ENCODE measurements at places on chromosomes 4 and X.

GRCh38 chrX:105870445-105870844 is 48.1 kb downstream of the NRK start:
- DNase-seq = no peak

DNA sequence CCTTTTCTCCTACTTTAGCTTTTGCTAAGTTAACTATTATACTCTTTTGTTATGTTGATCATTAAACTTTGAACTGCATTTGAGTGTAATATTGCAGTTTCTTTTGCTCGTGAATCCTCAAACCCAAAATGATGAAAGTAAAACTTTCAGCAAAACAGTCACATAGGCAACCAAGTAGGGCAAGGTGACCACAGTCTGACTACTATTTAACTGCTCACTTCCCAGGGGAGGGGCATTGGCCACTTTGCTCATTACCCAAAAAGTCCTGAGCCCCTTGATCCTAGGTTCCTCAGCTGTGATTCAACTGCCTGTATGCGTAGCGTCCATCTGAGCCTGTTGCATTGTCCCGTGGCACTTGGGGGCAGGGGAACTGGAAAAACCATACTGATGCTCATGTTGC is 17.0 kb downstream of the RBMX2 start:
- DNase-seq = no peak

- DNase-seq = no peak
These were observed 200.3 kb upstream of the NHS start for GRCh38 chrX:17174671-17175070.

DNA sequence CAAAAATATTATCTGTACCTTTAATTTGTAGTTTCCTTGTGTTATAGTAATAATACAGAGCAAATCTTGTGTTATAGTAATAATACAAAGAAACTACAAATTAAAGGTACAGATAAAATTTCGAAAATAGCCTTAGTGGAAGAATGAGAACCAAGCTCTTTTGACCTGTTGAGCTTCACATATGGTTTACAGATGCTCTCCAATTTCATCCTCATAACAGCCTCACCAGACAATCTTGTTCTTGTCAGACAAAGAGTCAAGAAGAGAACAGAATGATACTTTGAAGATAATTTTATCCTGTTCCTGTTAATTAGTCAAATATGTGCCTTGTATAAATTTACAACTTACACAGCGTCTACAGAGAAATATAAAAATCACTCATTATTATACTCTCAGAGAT is 12.8 kb downstream of the ATXN3L start:
- DNase-seq = no peak

DNA sequence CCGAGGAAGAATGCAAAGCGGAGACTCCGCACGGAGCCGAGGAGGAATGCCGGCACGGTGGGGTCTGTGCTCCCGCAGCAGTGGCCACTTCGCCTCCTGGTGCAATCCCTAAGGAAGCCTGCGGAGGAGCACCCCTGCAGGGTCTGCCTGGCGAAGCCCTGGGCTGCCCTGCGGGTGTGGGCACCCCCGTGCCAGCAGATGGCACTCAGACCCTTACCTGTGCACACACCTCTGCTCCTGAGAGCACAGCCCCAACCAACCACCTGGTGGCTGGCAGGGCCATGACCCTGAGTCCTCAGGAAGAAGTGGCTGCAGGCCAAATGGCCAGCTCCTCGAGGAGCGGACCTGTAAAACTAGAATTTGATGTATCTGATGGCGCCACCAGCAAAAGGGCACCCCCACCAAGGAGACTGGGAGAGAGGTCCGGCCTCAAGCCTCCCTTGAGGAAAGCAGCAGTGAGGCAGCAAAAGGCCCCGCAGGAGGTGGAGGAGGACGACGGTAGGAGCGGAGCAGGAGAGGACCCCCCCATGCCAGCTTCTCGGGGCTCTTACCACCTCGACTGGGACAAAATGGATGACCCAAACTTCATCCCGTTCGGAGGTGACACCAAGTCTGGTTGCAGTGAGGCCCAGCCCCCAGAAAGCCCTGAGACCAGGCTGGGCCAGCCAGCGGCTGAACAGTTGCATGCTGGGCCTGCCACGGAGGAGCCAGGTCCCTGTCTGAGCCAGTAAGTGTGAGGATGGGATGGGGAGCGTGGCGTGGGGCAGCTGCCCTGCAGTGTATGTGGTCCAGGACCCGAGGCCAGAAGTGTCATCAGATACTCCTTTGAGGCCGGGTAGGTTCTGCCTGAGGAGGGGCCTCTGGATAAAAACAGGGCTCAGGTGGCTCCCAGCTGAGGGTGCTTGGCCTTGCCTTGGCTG is 7.0 kb downstream of the TACC3 start:
- DNase-seq = no peak
